GM12878 (cell line): ENCODE measurements at places on chromosomes 2 and 18.

GRCh38 chr18:24446953-24447538 lies 13.4 kb upstream of the HRH4 start:
- DNase-seq, result no peak

- DNase-seq, result no peak
Observed at GRCh38 chr2:232632904-232633412, 446 bp upstream of the EFHD1 start.

DNA sequence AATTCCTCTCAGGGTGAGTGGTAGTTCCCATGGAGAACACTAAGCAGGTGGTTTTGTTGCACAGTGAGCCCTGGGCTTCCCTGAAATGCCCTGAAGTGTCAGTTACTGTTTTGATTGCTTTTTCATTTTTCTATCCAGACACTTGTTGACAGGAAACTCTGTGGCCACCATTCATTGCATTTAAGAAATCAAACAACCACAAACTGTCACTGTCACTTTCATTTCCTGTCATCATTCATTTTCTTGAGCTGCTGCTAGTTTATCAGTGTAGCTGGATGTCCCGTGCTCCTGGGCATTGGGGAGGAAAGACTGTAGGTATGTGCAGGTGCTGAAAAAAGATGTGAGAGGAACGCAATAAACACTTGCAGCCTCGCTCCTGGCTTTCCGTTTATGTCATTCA lies 891.6 kb upstream of the ZEB2 start:
- DNase-seq, result peak; percentile 68

DNA sequence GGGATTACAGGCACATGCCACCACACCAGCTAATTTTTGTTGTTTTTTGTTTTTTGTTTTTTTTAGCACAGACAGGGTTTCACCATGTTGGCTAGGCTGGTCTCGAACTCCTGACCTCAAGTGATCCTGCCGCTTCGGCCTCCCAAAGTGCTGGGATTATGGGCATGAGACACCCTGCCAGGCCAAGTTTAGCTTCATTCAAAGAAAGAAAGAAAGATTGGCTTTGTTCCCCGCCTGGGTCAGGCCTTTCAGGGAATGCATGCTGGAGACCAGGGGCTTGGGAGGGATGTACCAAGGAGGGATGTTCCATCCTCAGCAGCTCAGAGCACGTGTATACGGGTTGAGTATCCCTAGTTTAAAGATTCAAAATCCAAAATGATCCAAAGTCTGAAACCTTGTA lies 283.0 kb downstream of the ALPK2 start:
- DNase-seq, result no peak

GRCh38 chr2:96801786-96802595 lies 14.1 kb upstream of the CNNM3 start:
- DNase-seq, result no peak

DNA sequence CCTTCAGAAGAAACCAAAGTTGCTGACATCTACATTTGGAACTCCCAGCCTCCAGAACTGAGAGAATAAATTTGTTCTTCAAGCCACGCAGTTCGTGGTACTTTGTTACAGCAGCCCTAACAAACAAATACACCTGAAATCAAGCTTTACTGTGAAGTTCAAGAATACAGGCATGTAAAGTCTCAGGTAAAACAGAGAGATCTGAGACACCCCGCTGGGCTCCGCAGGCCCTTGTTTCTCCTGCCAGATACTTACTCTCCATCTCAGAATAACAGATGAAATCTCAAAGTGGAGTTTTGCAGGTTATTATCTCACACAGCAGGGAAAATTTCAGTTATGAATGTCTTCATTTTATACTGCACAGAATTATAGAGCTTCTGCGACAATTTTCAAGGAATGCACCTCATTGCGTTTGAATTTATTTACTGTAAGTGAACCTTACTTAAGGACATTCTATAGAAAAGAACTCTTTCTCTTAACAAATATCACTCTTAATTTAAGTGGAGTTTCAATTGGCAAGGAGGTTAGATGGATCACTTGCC lies 492.4 kb upstream of the LRATD1 start:
- DNase-seq, result no peak

GRCh38 chr2:1784986-1785617 lies 40.8 kb upstream of the PXDN start:
- DNase-seq, result no peak

GRCh38 chr2:165888171-165888570 lies 65.4 kb downstream of the TTC21B start:
- DNase-seq, result no peak

DNA sequence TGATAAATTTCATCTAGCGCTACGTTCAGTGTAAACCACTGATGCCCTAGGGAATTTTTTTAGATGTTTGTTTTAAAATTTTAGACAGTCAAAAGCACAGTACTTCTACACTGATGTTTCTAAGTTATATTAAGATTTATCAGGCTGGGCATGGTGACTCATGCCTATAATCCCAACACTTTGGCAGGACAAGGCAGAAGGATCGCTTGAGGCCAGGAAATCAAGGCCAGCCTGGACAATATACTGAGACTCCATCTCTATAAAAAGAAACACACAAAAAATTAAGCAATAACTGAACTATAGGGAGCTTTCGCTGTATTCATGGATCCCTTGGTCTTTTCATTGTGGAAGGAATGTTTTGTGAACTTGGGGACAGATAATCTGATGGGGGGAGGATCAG lies 50.6 kb upstream of the MAPRE2 start:
- no peak for DNase-seq

GRCh38 chr2:23507267-23508065 lies 122.5 kb downstream of the KLHL29 start:
- no peak for DNase-seq

DNA sequence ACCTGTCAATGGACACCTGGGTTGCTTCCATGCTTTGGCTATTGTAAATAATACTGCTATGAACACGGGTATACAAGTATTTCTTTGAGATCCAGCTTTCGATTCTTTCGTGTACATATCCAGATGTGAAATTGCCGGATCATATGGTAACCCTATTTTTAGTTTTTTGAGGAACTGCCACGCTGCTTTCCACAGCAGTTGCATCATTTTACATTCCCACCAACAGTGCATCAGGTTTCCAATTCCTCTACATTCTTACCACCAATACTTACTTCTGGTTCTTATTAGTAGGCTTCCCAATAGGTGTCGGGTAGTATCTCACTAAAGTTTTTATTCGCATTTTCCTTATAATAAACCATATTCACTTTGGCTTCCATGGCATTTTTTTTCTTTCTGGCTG lies 69.6 kb downstream of the PID1 start:
- no peak for DNase-seq

DNA sequence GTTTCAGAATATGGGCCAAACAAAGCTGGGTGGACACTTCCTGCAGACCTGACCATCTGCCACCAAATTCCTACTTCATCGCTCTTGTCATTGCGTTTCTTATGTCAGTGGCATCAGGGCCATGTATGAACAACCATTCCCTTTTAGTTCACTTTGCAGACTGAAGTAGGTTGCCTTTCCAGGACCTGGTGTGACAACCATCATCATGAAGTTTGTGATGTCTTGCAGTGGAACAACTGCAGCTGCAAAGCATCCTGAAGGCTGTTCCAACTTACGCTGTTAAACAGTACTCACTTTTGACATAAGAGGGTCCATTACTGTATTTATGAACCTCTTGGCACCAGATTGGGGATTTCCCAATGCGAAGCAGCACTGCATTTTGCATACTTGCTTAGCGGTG lies 511.6 kb downstream of the ARHGAP15 start:
- DNase-seq, result no peak

DNA sequence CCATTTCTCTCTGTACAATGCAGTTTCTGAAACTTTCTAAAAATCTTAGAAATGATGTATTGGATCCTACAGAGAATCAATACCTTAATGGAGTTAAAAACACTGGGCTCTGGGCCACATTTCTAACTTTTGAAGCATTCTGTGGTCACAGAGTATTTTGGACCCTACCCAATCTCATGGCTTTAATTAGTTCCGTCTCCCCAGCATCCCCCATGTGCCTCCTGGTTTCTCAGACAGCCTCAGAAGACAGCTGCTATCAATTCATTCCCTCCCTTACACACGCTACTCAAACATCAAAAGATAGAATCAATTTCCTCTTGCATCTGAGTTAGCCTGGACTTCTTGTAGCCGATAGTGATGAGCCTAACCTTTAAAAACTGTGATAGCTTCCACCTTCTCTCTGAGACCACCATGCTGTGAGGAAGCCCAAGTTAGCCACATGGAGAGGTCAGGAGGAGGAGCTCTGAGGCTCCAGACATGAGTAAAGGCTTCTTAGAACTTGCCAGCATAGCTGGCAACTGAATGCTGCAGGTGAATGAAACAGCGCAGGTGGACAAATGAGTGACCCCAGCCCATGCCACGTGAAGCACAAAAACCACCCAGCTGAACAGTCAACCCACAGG lies 10.4 kb downstream of the ADCY3 start:
- no peak for DNase-seq

DNA sequence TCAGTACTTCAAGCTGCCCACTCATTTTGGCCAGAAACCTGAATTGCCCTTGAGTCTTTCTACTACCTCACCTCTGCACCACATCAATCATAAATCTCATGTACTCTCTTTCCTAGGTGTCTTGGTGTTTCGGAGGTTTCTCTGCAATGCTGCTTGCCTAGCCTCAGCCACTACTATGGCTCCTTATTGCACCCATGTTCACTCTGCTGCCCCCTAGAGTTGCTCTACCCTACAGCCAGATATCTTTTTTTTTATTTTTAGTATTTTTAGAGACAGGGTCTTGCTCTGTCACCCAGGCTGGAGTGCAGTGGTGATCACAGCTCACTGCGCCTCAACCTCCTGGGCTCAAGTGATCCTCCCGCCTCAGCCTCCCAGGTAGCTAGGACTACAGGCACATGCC lies 413.0 kb downstream of the PTPRM start:
- DNase-seq, result no peak

GRCh38 chr2:14982790-14983189 lies 350.3 kb downstream of the LRATD1 start:
- DNase-seq, result no peak

DNA sequence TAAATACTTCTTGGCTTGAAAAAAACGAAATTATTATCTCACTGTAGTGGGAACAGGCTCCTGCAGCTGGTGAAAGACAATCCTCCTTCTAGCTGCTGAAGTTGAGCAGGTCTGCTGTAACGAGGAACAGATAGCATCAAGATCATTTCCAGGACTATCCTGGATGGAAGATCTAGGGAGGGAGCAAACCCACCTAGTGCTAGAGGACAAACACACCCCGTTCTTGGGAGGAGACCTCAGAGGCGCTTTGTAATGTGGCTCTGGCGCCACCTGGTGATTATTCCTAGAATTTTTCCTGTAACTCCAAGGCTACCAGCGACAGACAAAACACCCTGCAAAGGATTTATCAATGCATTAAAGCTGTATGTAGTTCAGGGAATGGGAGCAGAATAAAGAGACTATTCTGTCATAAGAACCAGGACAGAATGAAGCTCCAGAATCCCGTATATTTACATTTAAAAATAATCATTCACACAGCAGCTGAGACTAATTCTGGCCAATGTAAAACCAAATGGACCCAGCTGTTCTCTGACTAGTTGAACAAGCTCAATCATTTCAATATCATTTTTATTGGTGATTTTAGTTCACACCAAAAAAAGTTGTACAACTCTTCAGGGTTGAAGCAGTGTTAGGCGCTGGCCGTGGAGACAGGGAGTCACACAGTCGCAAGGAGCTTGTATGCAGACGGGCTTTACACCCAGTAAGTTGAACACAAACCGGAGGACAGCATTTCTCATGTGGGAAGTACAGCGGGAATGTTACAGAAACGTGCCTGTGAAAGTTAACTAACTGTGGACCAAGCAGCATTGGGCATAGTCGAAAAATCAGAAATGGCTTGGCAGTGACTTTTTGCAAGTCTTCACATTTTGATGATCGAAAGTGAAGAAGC lies 290.3 kb downstream of the TRIB2 start:
- DNase-seq, result no peak

DNA sequence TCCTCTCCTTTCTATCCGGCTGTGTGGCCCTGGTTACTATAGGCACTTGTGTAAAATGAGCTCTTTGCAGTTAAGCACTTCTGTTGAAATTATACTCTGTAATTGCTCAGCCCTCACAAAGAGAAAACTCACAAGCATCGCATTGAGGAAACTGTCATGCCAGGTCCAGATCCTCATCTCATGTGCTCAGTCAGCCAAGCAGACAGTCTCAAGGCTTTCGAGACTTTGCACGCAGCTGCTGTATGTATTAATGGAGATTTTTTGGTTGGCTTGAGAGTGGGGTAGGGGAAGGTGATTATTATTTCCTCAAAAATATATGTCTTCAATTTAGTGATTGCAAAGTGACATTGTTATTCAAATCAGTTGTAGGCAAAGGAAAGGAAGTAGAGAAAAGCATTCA lies 33.0 kb upstream of the PHLPP1 start:
- no peak for DNase-seq

DNA sequence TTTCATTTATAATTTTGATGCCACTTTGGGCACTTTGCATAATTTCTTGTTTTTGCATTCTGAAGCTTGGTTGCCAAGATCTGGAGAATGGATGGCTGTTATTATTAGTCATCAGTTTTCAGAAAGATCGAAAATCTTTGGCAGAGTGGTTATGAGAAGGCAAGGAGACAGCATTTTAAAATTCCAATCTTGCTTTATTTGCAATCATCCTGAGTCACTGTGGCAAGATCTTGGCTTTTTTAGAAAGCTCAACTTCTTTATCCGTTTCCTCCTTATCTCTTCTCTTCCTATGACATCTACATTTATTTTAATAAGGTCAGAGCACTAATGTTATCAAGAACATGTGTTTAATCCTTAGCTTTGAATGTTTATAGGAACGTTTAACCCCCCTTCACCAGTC lies 31.1 kb upstream of the EIF2AK3 start:
- no peak for DNase-seq

GRCh38 chr2:23592898-23593751 lies 208.1 kb downstream of the KLHL29 start:
- no peak for DNase-seq

- no peak for DNase-seq
Observed at GRCh38 chr18:9804517-9805104, 81.2 kb upstream of the TXNDC2 start.

GRCh38 chr2:220985561-220985960 lies 586.5 kb downstream of the EPHA4 start:
- DNase-seq, result no peak

GRCh38 chr2:95042472-95043271 lies 17.2 kb downstream of the MAL start:
- no peak for DNase-seq

- no peak for DNase-seq
Observed at GRCh38 chr18:79395761-79396404, at the start of gene NFATC1. NFATC1 (plus strand) TSS chr18:79395930; CDS start chr18:79396225, 295 bp downstream.

DNA sequence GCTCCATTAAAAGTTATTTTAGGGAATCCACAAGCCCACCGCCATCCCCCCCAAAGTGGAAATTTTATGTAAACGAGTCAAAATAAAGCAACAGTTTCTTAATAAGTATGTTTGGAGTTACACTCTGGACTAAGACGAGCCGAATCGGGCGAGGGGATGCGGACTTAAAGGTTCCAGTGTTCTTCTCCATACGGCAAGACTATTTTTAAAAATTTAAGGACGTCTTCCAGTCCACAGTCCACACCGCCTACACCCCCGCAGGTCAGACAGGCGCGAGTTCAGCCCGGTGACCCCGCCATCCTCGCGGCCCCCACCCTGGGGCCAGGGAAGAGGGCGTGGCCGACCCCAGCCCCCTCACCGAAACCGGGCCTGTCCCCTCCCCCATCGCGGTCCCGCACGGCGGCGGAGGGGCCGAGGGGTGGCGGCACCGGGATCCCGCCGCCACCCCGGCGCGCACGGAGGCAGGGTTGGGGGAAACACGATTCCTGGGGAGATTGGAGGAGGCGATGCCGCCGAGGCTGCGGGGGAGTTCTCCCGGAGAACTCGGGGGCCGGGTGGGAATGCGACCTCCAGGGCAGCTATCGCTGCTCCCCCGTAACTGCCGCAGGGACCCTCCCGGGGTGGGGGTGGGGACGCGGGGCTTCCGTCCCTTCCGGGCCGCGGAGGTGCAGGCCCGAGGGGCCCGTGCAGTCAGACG lies 24.5 kb upstream of the SMAD7 start:
- DNase-seq, result no peak
